Stimulated activated CD4-positive, alpha-beta T cell treated with anti-CD3 and anti-CD28 coated beads, Interleukin-1b, Interleukin-23, amount 100 ng/mL, for 1 hour (primary cell): ENCODE measurements at places on chromosomes 2 and 18.

DNA sequence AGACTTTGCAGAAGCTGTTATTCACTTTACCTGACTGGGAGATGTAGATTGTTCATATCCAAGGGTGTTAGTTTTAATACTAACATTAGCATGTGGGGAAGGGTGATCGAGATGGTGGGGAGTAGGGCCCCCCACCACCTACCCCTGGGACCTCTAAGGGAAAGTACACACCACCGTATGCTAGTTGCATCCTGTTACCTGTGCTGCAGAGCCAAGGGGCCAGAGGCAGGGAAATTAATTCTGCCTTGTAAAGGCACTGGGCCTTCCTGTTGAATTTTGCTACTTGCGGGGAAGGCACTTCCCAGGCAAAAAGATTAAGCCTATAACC is 9.0 kb downstream of the STEAP3 start:
- no peak for DNase-seq

- DNase-seq: no peak
Measured at GRCh38 chr2:130376433-130377293, 20.8 kb downstream of the PTPN18 start.

DNA sequence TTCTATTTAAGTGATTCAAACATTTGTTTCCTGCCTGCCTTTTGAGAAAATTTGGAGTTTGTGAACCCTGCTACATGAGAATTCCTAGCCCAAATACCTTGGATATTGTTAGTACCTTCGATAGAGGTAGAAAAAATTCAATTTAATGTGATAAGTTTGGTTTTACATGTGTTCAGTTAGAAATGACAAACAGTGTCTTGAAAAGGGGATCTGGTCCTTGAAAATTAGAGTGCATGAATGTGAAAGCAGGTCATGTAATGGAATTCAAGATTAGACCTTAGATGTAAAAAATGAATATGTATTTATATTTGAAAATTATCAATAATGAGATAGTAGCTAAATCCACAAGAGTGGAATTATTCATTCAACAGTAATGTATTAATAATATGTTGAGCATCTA is 70.5 kb downstream of the PIK3C3 start:
- no peak for DNase-seq

DNA sequence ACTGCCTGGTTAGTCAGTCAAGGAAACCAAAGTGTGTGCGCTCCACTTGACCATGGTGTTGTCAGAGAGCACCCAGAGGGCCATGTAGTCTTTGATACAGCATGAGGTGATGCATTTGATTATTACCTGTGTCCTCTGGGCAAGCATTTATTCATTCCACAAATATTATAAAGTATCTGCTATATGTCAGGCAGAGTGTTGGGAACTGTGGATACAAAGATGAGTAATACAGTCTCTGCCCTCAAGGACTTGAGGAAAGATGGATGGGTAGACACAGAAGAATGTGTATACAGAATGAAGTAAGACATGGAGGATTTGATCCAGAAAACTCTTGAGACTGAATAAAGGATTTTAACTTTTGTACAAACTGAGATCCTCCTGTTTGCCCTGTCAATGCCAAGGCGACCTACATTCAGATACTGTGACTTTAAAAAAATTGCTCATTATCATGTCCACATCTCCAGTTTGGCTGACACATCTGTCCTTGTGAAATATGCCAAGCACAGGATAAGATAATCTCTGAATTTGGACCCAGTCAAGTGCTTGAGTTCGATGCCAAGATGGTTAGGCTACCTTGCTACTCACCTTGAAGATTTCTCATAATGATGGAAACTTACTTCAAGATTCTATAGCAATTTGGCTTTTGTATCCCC is 50.8 kb downstream of the ACYP2 start:
- DNase-seq: no peak

DNA sequence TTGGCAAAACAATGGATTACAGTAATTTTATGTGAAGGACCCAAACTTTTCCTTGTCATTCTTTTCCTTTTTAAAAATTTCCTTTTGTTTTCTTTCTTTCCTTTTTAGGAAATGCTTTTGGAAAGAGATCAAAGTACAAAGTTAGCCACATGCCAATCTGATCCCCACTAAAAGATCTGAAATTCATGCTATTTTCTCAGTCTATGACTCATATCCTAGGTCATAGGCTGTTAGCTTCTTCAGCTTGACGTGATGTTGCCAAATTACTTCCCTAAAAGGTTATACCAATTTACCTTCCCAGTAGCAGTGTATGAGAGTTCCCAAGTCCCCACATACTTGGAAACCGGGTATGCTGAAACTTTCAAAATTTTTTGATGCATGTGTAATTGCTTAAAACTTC is 355.3 kb downstream of the INSIG2 start:
- no peak for DNase-seq

DNA sequence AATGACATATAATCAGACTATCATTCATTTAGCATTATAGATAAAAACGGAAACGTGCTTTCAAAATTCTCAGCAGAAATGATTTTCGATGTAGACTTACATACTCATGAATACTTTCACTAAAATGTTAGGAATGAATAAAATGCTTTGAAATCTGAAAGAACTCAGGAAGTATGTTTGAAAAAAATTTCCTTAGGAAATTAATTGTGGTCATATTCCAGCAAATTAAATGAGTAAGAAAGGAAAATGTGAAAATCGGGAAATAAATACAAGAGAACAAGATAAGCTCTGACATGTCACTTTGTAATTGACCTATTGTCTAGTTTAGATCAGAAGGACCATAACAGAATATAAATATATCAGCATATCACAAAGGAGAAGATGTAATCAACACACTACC is 981.0 kb upstream of the CDH2 start:
- no peak for DNase-seq

GRCh38 chr2:55232863-55233657 is 572 bp downstream of the RPS27A start:
- peak; percentile 24 for DNase-seq

GRCh38 chr2:86788165-86788564 is 2.5 kb downstream of the CD8A start:
- DNase-seq: no peak

DNA sequence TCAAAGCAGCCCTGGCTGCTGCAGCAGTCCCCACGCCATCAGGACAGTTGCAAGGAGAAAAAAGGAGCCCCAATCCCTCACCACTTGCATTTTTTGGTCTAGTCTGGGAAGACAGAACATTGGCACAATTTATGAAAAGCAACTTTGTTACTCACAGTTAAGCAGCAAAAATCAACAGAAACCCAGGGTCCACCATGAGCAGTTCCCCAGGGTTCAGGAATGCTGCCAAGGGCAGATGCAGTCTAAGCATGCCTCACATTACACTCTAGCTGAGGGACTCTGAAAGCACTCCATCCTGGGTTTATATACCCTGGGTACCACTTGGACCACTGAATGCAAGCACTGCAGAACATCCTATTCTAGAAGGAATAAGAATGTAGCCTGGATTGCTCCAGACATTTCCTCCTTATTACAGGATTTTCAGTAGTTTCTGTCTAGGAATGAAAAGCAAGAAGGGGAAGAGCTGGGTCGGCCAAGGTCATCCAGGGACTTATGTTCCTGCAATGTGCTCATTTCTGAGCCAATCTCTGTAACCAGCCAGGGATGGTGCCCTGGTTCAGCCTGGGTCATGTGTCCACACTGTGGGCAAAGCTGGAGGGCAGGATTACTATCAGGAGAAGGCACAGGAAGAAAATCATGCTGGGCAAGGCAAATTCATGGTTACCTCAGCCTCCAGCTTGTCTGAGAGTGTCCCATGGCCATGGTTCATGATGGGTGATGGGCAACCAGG is 19.5 kb upstream of the TMEM163 start:
- DNase-seq: no peak

- DNase-seq: no peak
Measured at GRCh38 chr2:240429341-240429871, 6.1 kb upstream of the GPC1 start.

DNA sequence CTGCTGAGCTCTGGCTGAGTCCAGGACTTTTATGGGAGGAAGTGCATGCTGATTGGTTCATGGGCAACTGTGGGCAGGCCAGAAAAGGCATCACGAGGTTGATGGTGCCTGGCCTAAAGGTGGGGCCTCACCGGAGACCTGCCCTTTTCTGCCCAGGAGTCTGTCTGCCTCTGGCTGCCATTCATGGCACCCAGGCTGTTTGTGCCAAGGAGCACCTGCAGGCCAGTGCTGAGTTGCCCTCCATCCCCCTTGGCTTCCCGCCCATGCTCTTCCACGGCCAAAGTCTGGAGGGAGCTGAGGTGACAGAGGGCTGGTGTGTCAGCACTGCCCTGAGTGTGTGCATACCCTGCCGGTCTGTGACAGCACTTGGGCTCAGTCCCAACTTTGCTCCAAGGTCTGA is 123.2 kb downstream of the PTH2R start:
- DNase-seq: no peak

DNA sequence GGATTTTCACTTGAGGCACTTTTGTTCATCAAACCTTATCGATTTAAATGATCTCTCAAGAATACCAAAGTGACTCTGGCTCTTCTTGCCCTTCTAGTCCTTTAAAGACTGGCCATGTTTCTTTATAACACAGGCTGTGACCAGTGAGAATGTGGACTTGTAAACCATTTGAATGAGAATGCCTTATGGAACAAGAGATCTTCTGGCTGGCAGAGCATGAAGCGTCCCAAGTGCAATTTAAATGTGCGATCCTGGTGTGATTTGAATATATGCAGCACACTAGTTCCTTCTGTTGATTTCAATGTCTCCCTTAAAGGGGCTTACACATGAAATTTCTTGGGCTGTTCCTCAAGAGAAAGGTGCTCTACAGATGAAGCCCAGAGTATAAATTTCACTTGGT is 262.4 kb upstream of the CCDC68 start:
- DNase-seq: no peak

DNA sequence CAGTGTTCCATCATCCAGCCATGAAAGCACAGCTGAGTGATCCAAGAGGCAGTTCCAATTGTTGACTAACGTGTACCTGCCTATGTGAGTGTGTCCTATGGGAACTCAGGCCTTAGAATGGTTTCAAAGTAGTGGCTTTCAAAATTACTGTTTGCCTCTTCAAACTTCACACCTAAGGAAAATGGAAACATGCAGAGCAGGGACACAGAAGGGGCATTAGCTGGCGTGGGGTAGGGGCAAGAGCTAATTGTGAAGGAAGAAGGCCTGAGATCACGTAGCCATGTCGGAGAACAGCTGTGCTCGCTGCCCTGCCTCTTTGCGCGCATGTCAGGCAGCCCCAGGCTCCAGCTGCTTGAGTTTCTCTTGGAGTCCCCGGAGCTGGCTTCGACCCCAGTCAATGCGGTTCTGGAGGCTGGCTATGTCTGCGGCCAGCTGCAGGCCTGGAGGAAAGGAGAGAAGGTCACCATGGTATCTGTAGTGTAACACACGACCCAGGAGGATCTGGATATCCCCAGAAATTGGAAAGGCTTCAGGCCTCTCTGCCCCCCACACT is 3.8 kb upstream of the IMP4 start:
- no peak for DNase-seq

GRCh38 chr2:84815146-84815545 is 65.7 kb downstream of the TRABD2A start:
- DNase-seq: no peak

GRCh38 chr2:108034843-108035242 is 48.5 kb downstream of the SLC5A7 start:
- DNase-seq: no peak

- DNase-seq: no peak
Measured at GRCh38 chr2:29747786-29748470, 173.5 kb downstream of the ALK start.

DNA sequence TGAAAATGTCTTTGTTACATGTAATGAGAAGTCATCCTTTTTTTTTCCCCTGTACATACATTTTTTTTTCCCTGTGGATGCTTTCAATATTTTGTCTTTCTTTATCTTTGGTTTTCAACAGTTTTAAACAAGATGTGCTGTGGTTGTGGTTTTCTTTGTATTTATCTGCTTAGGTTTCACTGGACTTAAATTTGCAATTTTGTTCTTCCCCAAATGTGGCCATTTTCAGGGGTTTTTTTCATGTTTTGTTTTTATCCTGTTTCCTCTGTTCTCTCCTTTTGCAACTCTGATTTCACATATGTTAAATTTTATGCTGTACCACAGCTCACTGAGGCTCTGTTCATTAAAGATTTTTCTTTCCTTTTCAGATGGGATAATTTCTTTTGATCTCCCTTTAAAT is 41.7 kb downstream of the GALNT1 start:
- DNase-seq: no peak

DNA sequence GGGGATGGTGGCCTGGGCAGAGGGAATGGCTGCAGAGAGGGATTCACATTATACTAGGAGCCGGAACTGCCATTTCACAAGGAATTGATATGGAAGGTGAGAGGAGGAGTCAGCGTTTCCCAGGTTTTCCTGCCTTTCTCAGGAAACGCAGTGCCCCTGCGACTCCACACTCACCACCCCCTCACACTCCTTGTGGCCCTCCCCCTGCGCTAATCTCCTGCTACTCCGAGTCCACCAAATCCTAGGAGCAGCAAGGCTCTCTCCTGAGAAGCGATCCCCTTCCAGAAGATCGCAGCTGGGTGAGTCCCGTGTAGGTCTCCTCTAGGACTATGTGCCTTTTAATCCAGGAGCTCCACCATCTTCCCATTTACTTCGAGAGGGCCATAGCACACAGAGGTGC is 140.6 kb downstream of the VAPA start:
- DNase-seq: no peak

- no peak for DNase-seq
Measured at GRCh38 chr2:171320208-171320621, 113.6 kb downstream of the METTL8 start.

DNA sequence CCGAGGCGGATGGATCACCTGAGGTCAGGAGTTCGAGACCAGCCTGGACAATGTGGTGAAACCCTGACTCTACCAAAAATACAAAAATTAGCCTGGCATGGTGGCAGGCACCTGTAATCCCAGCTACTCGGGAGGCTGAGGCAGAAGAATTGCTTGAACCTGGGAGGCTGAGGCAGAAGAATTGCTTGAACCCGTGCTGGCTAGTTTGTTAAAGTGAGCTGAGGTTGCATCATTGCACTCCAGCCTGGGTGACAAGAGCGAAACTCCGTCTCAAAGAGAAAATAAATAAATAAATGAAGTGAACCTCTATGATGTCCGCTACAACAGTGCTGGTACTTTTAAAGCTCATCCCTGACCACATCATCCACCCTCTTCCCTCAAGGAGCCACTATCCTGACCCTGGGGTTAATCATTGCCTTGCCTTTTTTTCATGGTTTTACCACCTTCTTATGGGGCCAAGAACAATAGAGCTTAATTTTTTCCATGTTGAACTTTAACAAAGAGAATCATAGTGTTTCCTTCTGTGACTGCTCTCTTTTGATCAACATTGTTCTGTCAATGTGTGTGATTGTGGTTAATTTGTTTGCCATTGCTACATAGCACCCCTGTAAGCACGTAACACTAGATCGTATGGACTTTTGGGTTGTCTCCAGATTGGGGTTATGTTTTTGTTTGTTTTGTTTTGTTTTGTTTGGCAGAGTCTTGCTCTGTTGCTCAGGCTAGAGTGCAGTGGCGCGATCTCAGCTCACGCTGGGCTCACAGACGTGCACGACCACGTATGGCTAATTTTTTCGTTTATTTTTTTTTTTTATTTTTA is 17.1 kb upstream of the ATRAID start:
- DNase-seq: no peak

GRCh38 chr2:90209806-90210205 is 1518.3 kb downstream of the RPIA start:
- no peak for DNase-seq

- no peak for DNase-seq
Measured at GRCh38 chr2:24073816-24074215, 2.3 kb downstream of the SF3B6 start.

- no peak for DNase-seq
Measured at GRCh38 chr18:25278394-25278793, 73.6 kb downstream of the ZNF521 start.
